ENCODE measurements at places on chromosomes 16 and 17.

DNA sequence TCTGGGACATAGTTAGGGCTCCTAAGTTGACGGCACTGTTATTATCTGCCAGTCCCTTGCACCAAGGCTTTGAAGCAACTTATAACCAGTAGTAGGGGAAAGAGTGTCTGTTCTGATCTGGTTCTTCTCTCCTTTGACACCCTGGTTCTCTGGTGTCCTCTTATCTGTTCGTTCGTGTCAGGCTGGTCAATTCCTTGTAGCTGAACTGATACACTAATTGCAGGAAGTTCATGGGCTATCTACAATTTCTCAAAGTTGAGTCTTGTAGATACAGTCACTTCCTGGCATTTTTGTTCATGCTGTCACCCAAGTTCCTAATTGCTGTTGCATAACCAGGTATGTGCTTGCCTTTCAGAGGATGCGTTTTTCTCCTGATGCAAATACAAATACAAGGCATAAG lies 17.3 kb upstream of the MYO1D start:
- no peak for DNase-seq

DNA sequence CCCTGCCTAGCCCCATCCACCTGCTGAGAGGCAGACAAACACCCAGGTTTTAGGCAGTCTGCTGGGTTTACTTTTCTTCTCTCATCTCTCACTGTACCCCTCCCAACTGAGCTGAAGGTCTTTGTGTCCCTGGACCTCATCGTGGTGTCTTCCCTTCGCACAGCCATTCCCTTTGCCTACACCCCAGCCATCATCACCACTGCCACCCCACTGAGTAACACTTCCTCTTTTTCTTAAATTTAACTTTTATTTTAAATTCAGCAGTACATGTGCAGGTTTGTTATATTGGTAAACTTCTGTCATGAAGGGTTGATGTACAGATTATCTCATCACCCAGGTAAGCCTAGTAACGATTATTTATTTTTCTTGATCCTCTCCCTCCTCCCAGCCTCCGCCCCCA lies 188.3 kb upstream of the MON1B start:
- DNase-seq = no peak

DNA sequence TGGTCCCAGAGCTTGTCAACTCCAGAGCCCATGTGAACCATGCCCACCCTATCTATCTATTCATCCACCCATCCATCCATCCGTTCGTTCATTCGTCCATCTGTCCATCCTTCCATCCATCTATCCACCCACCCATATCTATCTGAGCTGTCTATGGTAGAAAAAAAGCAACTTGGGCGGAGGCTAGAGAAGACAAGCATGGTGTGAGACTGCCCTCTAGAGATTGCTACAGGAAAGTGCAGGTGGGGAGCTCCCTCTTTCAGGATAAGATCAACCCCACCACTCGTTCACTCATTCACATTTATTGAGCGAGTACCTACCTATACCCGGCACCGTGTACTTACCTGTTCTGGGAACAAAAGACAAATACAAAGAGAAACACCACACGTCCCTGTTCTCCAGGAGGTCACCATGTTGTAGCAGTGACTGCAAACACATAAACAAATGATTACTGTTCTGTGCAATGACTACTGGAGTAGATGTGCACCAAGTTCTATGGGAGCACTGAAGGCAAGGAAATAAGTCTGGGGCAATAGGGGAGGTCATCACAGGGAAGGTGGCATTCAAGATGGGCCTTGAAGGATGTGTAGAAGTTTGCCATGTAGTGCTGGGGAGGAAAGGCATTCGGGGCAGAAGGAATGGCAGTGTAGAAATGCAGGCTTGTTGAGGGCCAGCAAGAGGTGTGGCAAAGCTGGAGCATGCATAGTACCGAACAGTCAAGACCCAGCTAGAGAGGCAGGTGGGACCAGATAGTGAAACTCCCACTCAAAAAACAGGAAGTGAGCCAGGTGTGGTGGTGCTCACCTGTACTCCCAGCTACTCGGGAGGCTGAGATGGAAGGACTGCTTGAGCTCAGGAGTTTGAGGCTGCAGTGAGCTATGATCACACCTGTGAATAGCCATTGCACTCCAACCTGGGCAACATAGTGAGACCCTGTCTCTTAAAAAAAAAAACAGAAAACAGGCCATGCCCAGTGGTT lies 13.4 kb upstream of the ATP5MC1 start:
- DNase-seq = peak; percentile 17

DNA sequence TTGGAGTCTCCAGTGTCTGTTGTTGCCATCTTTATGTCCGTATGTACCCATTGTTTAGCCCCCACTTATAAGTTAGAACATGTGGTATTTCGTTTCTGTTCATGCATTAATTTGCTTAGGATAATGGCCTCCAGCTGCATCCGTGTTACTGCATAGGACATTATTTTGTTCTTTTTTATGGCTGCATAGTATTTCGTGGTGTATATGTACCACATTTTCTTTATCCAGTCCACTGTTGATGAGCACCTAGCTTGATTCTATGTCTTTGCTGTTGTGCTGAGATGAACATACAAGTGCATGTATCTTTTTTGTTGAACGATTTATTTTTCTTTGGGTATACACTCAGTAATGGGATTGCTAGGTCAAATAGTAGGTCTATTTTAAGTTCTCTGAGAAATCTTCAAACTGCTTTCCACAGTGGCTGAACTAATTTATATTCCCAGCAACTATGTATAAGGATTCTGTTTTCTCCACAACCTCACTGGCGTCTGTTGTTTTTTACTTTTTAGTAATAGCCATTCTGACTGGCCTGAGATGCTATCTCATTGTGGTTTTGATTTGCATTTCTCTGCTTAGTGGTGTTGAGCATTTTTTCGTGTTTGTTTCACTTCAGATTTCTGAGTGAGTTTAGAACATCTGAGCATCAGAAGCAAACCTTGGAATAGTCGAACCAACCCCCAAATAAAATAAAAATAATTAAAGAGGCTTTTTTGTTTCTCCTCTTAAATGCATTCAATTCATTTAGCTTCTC lies 304.7 kb downstream of the ZFHX3 start:
- no peak for DNase-seq

GRCh38 chr16:9311303-9311954 lies 220.0 kb downstream of the HAPSTR1 start:
- no peak for DNase-seq

DNA sequence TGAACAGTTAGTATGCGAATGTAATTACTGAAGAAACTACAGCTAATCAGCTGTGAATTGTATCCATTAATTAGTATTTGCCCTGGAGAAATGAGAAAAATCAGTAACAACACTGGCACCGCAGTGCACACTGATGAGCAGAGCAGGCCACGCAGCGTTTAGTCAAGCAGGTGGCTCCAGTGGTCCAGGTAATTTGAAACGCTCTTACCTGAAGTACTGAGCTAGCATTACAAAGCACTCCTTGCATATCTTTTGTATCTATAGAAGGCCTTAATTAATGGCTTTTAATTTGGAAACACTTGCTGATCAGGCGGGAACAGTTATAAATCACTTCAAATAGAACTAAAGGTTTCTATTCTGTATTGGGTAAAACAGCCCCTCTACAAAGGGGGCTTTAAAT lies 76.4 kb downstream of the TOX3 start:
- DNase-seq = no peak

DNA sequence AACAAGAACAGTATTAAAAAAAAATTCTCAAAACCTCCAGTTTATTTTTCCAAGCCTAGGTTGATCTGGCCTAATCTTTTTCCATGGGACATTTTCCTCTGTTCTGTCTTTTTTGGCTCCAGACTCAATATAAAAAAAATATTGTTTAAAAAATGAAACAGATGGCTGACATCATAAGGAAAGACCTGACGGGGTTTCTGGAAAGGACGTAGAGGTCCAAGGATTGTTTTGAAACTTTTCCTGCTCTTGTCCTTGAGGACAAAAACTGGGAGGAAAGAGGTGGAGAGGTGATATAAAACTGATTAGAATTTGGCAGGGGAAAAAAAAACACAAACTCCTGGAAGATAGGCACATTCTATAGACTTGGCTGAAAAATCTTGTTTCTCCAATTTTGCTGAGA lies 211.4 kb upstream of the CDH11 start:
- DNase-seq = no peak

DNA sequence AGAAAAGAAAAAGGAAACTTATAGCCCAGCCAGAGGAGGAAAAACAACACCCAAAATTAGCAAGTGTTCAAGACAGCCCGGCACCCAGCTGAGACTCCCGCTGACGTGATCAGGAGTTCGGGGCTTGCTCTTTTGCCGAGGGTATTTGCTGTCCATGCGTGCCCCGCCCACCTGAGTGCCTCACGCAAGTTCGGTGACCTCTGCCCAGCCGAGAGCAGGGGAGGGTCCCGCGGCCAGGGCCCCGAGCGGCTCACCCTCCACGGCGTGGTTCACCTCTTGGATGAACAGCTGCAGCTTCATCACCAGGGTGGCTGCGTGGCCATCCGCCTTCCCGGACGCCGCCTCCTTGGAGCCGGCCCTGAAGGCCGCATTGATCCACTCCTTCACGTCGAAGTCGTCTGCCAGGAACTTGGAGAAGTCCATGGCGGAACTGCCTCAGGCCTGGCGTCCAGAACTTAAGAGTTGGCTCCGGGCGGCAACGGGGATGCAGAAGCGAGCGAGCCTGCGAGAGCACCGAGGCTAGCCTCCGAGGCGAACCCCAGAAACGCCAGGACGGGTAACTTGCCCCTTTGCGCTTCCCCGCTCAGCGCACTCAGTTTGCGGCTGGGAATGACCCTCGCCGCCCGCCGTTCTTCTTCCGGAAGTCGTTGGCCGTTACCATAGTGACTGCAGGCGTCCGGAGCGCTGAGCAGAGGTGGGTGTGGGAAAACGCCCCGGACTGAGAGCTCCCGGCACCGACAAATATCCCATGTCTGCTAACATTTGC lies at the start of gene COG7:
COG7 (minus strand) TSS at position 618 of the 766 bp plus-strand sequence; CDS start at position 423, 195 bp downstream.
- peak; percentile 73 for DNase-seq

DNA sequence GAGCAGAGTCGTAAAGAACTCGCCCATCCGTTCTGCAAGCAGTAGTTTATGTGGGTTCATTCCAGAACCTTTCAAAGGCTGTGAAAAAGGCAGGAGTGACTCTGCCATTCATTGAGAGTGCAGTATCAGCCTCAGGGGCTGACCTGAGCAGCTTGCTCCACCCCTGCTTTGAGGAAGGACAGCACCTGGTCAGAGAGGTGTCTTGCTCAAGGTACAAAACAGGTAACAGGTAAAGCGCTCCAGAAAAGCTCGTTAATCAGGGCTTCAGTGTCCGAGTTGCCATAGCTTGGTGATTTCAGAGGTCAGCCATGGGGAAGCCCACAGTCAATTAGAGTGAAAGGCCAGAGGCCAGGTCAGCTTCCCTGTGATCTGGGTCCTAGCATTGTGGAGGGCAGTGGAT lies 251.1 kb downstream of the ABCC12 start:
- DNase-seq = no peak

- no peak for DNase-seq
These were observed 126.7 kb downstream of the IRF8 start for GRCh38 chr16:86025706-86026105.

GRCh38 chr16:51734220-51734619 lies 583.1 kb upstream of the SALL1 start:
- no peak for DNase-seq

DNA sequence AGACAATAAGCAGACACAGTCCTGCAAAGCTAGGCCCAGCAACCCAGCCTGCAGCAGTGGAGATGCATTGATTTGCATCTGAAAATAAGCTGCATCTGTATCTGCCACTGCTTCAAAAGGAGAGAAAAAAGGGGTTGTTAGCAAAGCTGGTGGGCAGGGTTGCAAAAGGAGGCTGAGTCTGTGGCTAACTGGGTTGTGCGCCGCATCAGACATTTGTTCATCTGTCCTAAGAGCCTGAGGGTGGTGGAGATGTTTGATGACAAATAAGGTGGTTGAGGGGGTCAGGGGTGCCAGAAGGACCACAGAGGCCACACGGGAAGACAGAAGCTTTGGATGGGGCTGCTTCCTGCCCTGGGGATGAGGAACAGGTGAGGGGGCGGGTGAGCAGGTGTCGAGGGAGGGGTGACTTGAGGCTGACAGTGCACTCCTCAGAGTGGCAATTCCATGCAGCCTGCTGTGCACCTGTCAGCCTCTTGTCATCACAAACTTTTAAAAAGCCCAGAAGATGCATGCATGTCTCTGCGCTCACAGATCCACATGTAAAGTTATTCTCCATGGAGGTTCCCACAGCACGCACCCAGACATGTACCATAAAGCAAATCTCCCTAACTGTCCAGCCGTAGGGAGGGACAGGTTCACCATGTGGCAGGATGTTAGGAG lies 35.4 kb downstream of the WSB1 start:
- DNase-seq = no peak

- DNase-seq = no peak
These were observed at the start of gene MOSMO for GRCh38 chr16:22007509-22008214. Gene MOSMO, plus strand, starts transcription at chr16:22008111. Its CDS starts 191 bp downstream, at chr16:22008302.

DNA sequence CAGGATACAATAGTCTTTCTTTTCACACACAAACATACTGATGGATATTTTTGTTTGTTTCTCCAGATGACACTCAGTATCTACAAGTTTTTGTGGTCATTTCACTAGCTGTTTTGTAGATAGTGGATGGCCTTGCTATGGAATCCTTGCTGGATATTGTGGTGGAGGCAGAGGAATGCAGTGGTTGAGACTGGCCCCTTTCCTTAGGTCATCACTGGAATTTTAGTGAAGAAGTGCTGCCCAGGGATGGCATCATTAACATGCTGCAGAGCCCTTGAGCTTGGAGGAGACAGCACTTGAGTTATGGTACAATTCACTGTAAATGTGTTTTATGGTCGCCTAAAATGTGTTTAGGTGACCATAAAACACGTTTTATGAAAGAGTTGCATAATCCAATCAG lies 455.9 kb upstream of the HSBP1 start:
- no peak for DNase-seq

GRCh38 chr17:74424117-74424516 lies 7.8 kb upstream of the GPRC5C start:
- no peak for DNase-seq

DNA sequence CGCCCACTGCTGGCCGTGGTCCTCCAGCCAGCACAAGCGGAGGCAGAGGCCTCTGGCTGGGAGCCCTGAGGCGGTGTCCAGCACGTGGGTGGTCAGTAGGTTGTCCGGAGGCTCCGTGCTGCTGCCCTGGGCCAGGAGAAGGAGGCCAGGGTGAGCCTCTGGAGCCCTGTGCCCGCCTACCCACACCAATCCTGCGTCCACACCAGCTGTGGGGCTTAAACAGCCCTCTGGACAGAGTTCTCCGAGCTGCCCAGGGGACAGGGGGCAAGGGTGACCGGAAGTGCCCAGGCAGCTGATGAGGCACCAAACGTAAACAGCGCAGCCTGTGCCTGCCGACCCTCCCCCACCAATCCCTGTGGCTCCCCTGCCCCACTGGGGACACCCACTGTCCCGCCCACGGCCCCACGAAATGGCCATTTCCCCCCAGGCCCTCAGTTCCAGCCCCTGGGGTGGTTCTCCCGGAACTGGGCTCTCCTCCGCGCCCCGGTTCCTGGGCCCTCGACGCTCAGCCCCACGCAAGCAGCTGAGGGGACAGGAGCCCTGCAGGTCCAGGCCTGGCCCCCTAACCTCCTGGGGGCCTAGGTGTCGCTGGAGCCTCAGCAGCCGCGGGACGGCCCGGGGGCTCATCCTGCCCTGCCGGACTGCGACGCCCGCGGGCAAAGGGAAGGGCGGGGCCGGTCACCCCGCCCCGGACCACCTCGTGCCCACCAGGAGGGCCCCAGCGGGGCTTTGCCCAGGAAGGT lies 27.9 kb upstream of the DBNDD1 start:
- DNase-seq = no peak
